ENCODE measurements at places on chromosomes 12 and 14.

DNA sequence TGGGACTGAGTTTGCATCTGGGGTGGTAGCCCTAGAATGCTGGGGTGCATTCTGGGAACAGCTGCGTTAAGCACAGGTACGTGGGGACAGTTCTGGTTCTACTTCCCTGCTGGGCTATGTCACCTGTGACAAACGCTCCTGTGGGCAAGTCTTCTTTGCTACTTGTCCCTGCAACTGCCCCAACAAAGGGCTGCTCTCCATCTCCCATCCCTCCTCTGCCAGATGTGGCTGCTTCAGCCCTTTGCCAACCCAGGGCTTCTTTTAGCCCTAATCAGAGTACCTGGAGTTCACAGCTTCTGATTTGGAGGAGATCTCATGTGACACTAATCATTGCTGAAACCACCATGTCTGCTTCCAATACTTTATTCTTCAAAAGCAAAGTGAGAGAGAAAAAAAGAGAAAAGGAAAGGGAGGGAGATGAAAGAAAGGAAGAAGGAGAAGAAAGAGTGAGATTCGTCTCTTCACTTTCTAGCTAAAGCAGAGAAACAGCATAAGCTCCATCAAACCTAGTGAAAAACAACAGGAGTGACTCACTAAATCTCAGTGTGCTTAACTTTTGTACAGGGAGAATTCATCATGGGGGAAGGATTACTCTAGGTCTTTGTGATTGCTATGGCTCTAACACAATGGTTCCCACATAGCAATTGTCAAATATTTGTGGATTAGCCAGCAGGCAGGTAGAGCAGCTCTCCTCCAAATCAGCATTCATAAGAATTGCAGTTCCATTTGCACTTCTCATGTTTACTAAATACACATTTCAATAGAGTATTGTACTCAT is 174.8 kb downstream of the LRIG3 start:
- DNase-seq, result no peak

- no peak for DNase-seq
Measured at GRCh38 chr14:105138021-105138541, 30.5 kb downstream of the JAG2 start.

DNA sequence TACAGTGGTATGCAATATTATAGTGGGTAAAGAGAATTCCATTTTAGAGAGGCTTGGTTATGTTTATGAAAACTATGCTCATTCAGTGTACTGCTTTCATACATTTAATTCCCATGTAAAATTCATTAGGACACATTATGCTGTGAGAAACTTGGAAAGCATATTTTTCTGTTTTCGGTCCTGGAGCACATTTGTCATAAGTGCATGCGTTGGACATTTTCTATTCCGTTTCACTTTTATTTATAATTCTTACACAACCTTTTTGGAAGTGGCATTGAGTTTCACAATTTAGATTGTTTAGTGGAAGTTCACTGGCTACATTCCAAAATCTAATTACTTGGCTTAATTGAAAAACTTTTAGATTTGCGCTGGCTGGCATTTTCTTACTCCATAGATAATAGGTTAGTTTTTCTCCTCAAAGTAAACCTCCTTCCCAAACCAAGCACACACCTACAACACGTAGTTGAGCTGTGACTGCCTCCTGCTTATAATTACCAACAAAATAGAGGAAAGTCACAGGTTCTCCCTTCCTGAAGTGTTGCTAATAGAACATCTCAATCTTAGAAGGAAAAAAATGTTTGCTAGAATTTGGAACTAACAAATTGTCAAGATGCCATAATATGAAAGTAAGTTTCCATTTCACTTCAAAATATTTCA is 938.5 kb downstream of the TRHDE start:
- DNase-seq, result no peak

- no peak for DNase-seq
Measured at GRCh38 chr14:53399057-53399456, 245.9 kb upstream of the DDHD1 start.

DNA sequence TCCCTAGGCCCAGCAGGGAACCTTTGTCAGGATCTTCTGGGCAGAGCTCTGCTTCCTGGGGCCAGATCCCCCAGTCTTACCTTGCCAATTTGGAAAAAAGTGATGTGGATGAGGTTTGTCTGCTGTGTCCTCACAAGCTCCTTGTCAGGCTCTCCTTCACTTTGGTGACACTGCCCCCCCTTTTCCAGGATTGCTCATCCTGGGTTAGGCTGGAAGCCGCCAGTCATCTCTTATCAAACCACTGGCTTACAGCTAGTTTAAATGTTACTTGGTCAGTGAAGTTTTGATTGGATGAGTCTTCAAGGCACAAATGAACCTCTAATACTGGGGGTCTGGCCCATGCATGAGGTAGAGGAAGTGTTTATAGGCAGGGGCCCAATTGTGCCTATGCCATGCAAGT is 15.3 kb downstream of the NYNRIN start:
- DNase-seq, result no peak

GRCh38 chr12:3035171-3035570 is 42.0 kb upstream of the TSPAN9 start:
- DNase-seq, result no peak

- no peak for DNase-seq
Measured at GRCh38 chr12:121568518-121568917, 12.3 kb downstream of the KDM2B start.

DNA sequence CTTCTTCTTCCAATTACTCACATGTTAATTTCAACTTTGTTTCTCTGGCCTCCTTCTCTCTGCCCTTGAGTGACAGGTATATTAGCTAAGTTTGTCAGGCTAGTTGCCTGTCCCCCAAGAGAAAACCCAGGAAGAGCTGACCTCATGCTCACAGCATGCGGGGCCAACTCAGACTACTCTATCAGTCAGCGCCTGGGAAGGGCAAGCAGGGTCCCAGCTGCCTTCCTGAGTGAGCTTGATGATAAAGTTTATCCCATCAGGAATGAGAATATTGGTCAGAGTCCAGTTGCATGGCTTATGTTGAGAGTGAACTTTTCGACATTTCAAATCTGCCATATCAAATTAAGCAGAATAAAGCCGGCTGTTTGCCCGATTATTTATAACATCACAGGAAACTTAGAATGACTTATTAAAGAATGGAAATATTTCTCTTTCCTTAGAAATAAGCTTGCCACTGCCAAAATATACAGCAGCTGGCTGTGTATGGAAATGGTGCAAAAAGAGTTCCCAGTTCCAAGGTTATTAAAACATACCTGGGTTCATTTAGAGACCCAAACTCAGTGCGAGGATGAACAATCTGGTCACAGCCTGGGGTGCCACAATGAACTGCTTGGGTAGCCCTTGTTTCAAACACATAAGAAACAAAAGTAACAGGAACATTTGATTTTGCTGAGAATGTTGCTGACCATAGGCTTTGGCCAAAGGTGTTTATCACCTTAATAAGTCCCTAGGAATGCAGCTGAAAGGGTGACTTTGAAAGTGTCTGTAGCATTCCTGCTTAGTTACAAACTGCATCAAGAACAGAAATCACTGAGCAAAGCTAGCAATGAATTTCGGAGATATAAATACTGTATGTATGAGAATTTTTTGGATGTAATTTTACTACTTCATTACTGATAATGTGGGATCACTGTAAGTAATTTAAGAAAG is 1553.8 kb upstream of the FLRT2 start:
- DNase-seq, result no peak

GRCh38 chr14:68293404-68293803 is 473.8 kb downstream of the RAD51B start:
- DNase-seq, result no peak

- DNase-seq, result no peak
Measured at GRCh38 chr14:74934476-74935359, 11.7 kb upstream of the RPS6KL1 start.

DNA sequence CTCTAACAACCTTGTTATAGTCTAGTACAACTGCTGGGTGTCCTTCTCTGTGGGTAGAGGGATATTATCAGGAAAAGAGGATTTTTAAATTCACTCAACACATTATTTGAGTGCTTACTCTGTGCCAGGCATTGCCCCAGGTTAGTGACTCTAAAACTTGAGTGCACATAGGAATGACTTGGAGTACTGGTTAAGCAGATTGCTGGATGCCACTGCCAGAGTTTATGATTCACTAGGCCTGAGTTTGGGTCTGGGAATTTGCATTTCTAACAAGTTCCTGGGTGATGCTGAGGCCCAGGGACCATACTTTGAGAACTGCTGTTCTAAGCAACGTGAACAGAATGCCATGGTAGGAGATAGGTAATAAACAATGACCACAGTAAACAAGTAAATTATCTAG is 96.6 kb downstream of the CFAP54 start:
- DNase-seq, result no peak

DNA sequence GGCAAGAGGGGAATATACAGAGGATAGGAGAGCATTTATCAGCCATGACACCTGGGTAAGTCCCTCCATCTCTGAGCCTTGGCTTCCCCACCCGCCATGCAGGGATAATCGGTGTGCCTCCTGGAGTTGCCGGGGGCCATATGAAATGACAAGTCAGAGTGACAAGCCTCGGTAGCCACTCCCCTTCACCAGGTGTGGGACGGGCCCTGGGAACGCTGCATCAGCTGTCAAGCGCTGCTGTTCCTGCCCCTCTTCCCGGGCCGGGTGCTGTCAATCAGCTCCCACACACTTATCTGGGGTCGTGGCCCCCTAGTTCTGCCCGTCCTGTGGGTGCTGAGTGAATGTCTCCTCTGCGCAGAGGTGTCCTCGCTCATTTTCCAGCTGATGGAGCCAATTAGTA is 57.2 kb downstream of the MVK start:
- no peak for DNase-seq

DNA sequence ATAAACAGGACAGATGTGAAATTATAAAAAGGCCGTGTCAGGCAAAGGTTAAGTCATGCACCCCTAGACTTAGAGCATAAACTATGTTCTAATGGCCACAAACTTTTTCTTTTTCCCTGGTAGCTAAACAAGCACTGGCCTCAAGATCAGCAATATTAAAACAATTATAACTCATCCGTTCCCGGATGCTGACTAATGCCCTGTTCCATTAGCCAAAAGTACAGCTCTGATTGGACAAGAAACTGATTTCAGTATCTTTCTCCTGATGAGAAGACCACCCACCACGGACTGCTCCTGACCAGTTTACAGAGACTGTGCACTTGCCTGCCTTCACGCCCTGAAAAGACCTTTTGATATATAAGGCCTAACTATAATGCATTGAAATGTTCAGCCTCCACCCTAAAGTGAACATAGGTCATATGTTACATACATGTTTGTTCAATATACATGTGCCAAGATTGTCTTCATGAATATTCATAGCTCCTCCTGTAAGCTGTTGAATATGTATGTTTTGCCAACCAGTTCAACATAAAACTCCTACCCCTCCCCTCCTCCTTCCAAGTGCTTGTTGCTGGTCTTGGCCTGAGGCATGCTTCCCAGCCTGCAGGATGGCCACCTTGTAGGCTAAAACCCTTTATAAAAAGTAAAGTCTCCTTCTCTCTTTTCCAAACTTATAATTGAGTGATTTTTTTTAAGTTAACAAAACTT is 162.0 kb downstream of the IPO8 start:
- DNase-seq, result no peak

DNA sequence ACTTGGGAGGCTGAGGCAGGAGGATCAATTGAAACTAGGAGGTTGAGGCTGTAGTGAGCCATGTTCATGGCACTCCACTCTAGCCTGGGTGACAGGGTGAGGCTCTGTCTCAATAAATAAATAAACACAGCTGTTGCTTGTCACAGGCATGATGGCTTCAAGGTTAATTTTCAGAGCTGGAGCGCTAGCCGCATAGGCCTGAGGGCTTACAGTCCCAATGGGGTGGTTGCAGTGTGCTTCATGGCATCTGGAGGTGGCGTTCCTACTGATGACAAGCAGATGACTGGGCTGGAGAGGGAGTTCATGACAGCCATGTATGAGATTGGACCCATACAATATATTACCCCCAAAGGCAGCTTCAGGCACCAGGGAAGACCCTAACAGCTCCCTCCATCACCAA is 1.6 kb upstream of the FMNL3 start:
- no peak for DNase-seq

GRCh38 chr12:58293308-58293982 is 352.1 kb downstream of the ATP23 start:
- DNase-seq, result no peak

- no peak for DNase-seq
Measured at GRCh38 chr14:38618514-38618913, 362.6 kb upstream of the CLEC14A start.

DNA sequence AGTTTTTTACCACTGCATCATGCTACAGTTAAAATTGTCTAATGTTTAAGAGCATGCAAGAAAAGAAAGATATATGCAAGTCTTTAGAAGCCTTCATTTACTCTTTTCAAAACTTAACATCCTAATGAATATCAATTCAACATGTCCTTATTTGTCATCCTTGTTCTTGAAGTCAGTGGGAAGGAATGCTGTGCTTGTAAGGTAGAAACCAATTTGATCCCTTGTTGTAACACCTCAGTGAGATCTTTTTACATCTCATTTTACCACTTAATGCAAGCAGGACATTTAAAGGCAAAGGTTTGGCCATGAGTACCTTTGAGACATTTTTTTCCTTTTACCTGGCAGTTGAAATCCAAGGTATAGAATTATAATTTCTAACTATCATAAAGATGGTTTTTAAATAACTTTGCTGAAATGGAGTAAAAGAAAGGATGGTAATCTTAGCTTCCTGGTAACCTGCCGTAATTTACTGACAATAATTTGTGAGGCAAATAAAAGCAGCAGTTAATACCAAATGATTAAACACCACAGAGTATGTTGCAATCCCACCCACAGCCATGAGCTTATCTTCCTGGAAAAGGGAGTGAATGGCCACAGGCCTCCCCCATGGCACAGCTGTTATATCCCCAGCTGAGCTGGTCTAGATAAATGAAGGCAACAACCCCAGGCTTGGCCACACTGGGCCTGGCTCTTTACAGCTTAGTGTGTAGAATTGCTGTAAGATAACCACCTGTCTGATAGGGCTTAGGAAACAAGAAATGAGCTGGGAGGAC is 33.2 kb upstream of the STRN3 start:
- no peak for DNase-seq

- no peak for DNase-seq
Measured at GRCh38 chr12:24902511-24903328, 46.2 kb downstream of the BCAT1 start.

GRCh38 chr12:92739113-92739512 is 36.3 kb downstream of the PLEKHG7 start:
- no peak for DNase-seq

- no peak for DNase-seq
Measured at GRCh38 chr12:20194171-20194570, 174.2 kb upstream of the PDE3A start.

DNA sequence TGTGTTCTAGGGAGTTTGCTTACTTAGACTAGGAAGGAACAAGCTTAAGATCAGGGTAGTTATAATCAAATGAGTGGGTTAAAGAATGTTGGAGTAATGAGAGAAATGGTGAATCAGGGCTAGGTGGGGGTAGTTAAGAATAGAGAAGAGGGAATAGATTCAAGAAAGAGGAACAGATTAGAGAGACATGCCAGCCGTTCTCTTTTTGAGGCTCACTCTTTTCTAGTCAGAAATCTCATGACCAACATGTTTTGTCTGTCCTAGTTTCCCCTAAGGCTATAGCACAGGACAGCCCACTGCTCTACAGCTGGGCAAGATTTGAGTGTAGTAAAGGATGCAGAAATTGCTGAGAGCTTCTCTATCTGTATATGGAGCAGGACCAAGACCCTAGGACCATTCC is 258.4 kb downstream of the AKAP6 start:
- DNase-seq, result no peak
